ENCODE measurements at places on chromosomes 3 and 15. TPM values are rescaled to one million over a fixed set of nuclear protein-coding genes. Genes with fewer than 3 reads are reported as not detected.

DNA sequence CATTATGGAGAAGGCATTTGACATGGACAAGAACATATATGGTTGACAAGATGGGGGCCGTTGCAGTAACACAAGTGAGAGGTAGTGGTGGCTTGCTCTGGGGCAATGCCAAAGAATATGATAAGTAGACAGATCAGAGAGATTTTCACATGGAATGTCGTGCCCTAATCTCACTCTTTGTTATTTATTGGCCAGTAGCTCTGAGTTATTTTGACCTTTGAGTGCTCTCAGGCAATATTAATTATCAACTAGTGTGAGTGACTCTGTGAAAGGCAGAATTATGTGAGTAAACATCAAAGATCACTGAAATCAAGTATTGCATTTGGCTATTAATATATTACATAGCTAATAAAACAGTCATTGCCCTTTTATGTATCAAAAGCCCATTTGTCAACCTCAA lies 164.9 kb upstream of the ADAMTS9 start:
- DNase-seq = no peak

GRCh38 chr15:70815604-70816003 lies 38.4 kb downstream of the LARP6 start:
- no peak for DNase-seq

ULK4 gene
- total RNA-seq = 28.6 TPM

CHRNB4 gene
- total RNA-seq = not detected

DNA sequence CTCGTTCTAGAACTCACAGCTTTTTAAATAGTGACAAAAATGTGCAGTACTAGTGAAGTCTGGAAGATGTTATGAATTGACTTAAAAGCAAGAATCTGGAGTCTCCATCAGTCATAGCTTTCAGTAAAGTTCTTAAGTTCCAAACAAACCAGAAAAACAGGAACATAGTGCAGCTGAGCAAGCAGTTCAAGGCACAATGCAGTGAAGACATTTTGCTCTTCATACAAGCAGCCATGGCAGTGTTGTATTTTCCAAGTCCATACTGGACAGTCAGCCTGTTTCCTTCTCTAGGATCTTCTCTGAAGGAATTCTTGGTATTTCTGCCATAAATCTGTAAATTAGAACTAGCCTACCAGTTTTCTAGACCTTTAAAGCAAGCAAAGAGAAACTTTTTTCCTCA lies 90.5 kb downstream of the LRRC28 start:
- DNase-seq = no peak

- DNase-seq = no peak
Measured at GRCh38 chr3:138440596-138440995, 6.2 kb downstream of the ESYT3 start.

- DNase-seq = no peak
Measured at GRCh38 chr3:138437281-138437680, 2.9 kb downstream of the ESYT3 start.

SEMA6D gene
- total RNA-seq = not detected

Measured in CD4-positive, alpha-beta T cell (primary cell).